ENCODE measurements at places on chromosomes 2 and 18.

DNA sequence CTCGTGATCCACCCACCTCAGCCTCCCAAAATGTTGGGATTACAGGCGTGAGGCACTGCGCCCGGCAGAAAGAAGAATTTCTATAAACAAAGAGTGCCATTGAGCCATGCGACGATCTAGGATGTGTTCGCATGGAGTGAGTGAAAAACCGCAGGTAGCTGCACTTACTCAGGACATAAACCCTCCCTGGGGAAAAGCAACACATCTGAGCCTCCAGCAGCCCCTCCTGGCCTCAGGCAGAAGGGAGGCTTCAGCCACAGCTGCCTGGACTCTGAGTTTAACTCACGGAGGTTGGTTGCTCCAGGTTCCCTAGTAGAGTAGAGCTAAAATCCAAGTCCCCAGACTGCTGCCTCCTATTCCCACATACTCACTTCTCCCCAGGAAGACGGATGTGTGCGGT, 11.3 kb upstream of the STK25 start:
- no peak for DNase-seq

- no peak for DNase-seq
Observed at GRCh38 chr2:211901226-211901846, 637.3 kb downstream of the ERBB4 start.

GRCh38 chr2:218981390-218981880, 3.5 kb downstream of the FEV start:
- no peak for DNase-seq

GRCh38 chr2:120818441-120818920, 82.8 kb downstream of the GLI2 start:
- no peak for DNase-seq

GRCh38 chr2:37670378-37671008, 949 bp downstream of the CDC42EP3 start:
- DNase-seq = no peak

Data from stimulated activated CD8-positive, alpha-beta memory T cell treated with anti-CD3 and anti-CD28 coated beads, Interleukin-15, amount 100 ng/mL, for 1 hour (primary cell).